ENCODE measurements at places on chromosomes 7 and 10.

DNA sequence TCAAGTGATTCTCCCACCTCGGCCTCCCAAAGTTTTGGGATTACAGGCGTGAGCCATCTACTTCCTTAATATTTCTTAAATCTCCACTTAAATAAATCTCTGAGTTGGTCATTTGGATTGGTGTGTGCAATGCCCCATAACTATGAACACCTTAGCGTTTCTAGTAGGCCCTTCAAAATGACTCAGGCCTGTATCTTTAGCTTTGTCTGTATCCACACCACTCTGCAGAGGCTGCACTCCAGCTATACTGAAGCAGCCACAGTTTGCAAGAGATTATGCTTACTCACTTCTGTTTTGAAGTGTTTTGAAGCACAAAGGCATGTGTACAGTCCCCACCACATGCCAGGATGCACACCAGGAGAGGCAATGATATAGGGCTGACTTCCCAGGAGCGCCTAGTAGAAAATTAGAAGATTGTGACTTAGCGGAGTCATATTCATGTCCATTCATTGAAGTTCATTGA lies 2.4 kb upstream of the ST7 start:
- DNase-seq, result no peak

DNA sequence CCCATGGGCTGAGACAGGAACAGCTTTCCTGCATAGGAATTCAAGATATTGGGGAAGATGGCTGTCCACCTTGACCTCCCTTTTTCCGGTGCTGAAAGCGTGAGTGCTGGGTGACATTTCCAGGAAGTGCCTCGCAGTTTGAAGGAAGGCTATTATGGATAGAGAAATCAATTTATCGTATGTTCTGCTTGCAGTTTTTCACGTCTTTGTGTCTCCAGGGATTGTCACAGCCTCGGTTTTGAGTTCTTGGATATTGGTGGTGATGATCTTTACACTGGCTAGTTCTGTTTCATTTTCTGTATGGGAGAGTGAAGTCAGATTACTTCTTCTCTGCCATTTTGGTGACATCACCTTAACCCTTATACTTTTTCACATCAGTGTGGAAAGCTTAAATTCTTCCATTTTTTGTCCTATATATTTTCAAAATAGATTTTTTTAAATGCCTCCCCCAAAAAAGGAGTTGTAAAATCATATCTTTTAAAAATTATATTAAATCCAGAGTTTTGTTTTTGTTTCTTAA lies 102.5 kb upstream of the APBB1IP start:
- no peak for DNase-seq

GRCh38 chr7:13988731-13989125 lies 738 bp downstream of the ETV1 start:
- DNase-seq, result no peak

DNA sequence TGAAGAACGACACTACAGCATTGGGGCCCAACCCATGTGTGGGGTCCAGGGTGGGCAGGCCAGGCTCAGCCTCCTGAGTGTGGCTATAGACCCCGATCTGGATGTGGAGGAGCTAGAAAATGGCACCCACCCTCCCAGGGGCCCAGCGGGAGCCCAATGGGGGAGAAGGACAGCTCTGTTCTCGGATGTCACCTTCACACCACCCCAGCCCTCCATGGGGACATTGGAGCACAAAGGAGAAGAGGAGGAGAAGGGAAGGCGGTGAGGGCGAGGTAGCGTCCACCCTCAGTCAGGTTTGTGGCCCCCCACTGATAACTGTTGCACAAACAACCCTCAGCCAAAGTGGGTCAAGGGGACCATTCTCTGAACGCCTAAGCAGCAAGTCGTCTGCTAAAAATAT lies 509.3 kb downstream of the GRID1 start:
- no peak for DNase-seq

GRCh38 chr7:151754142-151754590 lies 122.7 kb downstream of the PRKAG2 start:
- no peak for DNase-seq

All from naive thymus-derived CD8-positive, alpha-beta T cell (primary cell).